Adipose tissue (tissue), 3 donors: ENCODE measurements at places on chromosomes 3 and 15. TPM values are rescaled to one million over a fixed set of nuclear protein-coding genes. Genes with fewer than 3 reads are reported as not detected.

GPR149 gene
- not detected for polyA plus RNA-seq

ITIH4 gene
- 4.0 TPM for polyA plus RNA-seq

HAPLN3 gene
- polyA plus RNA-seq: 16.3 TPM

TERC gene
- polyA plus RNA-seq: not detected

RFTN1 gene
- polyA plus RNA-seq: 5.7 TPM

TP53BP1 gene
- 5.2 TPM for polyA plus RNA-seq

OXSM gene
- 9.5 TPM for polyA plus RNA-seq

DNASE1L3 gene
- 0.95 TPM for polyA plus RNA-seq

SCN11A gene
- 0.21 TPM for polyA plus RNA-seq

SPTBN5 gene
- polyA plus RNA-seq: 3.0 TPM

PROS1 gene
- polyA plus RNA-seq: 18.3 TPM

ST8SIA2 gene
- polyA plus RNA-seq: not detected

ADPRH gene
- 6.5 TPM for polyA plus RNA-seq
